ENCODE measurements at places on chromosomes 16 and 17.

DNA sequence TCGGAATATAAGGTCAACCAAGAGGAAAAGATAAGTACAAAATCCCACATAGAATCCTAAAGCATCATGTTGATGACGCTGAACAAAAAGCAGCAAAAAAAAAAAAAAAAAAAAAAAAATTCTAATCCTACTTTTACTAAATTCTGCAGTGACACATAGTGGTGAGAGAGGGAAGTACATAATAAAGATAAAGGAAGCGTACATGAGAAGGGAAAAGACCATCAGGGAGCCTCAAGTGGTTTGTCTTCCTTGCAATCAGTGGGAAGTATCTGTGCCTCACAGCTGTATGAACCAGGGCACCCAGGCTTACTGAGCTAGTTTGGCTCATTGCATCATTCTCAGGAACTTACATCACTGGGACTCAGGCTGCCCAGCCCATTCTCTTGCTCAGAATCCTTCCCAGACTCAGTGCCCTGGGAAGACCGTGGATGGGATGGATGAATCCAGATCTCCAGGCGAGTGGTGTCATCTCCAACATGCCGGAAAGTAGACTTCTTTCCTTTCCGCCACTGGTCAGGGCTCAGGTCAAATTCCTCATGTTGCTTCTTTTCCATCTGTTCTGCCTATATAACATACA, 21.2 kb downstream of the SMG6 start:
- DNase-seq = peak; percentile 62

DNA sequence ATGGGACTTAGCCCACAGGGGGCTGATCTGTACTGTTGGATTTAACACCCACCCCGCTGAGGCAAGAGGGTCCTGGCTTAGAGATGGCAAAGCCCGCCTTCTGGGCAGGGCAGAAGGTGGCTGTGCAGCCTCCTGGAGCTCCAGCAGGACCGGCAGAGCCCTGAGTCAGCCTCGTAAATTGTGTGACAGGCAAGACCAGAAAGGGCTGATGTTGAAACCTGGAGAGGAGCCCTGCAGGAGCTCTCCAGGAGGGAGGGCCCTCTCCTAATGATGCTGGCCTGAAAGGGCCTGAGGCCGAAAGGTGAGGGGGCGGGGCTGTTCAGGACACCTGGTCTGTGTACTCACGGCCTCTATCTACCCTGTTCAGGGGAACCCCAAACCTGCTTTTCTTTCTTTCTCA, 22.5 kb upstream of the MYO15B start:
- no peak for DNase-seq

- no peak for DNase-seq
Observed at GRCh38 chr16:85676466-85676865, 12.3 kb downstream of the GINS2 start.

DNA sequence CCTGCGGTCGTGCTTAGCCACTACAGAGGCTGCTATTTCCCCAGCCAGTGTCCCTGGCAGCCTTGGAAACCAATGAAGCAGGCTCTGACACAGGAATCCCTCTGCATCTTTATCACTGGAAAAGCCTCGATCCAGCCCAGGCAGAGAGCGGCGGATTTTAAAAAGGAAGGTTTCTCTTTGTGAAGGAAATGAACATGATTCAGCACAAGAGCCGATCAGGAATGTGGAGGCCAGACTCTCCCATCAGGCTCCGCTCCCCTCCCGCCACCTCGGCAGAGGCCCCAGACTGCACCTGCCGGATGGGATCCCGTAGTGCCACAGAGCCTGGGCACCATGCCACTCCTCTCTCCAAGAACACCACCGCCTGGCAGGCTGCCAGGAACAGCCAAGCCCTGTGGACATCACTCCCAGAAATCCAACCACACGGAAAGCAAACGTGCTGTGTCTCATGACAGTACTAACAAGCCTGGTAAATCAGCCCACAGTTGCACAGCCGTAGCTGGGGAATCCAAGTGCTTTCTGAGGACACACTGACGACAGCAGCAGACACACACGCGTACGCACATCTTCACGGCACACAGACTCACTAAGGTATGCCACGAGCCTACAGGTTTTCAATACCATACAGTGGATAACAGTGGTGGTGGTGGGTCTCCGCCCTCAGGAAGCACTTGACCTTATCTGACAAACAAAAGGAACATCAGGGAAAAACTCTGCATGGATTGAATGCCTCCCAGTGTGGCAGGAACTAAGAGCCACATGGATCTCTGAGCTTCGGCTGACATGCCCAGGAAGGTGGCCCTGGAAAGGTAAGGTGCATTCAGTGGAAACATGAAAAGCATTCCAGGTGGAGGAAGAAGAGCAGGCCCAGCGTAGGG, 5.4 kb downstream of the LRRC75A start:
- DNase-seq = peak; percentile 40

GRCh38 chr17:17164156-17164555, 42.0 kb downstream of the PLD6 start:
- no peak for DNase-seq

All from pons (tissue), 1 donor.